Stimulated activated CD4-positive, alpha-beta T cell treated with anti-CD3 and anti-CD28 coated beads, Interleukin-2, amount 100 ng/mL, for 24 hours (primary cell): ENCODE measurements at places on chromosomes 11 and 22.

- no peak for DNase-seq
These were observed 381.7 kb downstream of the TENM4 start for GRCh38 chr11:79059141-79059540.

- no peak for DNase-seq
These were observed 91.2 kb downstream of the GRIA4 start for GRCh38 chr11:105701098-105701497.

GRCh38 chr11:94550513-94550912, 6.8 kb downstream of the FUT4 start:
- DNase-seq, result no peak

DNA sequence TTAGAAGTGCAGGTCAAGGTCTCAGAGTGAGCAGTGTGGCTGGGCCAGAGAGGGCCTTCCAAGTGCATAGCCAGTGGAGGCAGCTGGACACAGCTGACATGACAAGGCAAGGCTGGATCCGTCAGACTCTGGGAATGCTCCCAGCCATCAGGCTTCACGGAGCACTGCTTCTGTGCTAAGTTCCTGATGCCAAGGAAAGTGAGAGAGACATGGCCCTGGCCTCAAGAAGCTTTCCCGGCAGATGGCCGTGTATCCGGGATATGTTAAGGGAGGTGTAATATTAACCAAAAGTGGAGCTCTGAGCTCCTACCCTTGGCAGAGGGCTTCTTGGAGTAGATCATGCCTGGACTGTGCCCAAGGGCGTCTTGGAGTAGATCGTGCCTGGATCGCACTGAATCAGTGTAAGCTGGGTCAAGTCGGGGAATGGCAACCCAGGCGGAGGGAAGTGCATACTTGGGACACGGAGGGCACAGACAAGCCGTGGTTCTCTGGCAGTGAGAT, 7.4 kb upstream of the EFCAB6 start:
- no peak for DNase-seq

DNA sequence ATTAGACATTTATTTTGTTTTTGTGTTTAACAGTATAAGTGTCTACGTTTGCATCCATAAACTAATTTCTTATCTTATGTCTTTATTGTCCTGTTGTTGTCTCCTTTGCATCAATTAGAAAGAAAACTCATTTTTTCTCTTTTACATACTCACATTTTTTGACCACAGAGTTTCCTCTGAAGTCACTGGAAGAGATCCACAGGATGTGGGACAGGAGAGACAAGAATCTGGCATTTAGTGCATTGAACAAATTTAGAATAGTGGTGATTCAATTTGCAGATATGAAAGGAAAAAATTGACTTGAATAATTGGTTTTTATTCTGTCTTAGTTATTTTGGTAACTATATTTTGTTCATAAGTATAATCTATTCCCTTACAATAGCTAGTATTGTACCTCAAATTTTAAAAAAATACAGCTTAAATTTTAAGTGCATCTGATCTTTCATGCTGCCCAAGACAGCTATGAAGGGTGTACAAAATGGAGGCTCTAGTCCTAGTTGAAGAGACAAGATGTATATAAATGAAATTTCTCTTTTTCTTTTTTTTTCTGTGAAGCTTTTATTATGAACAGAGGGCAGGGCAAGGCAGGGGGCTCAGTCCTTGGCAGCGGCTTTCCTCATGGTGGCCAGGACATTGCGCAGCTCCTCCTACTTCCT, 24.4 kb downstream of the HORMAD2 start:
- DNase-seq, result no peak

DNA sequence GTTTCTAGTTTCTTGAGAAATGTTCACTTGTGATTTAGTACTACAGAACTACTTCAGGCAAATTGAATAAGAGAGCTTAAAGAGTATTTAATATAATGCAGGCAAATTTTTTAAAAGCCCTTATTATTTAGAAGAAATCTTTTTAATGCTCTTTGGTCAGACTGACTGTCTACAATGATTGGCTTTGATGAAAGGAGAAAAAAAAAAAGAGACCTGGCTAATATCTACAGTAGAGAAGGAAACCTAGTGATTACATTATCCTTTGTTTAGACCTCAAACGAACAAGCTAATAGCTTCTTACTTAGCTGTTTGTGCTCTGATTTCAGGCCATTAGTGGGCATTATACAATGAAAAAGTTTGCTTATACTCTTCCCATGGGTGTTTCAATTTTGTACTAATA, 1043.1 kb downstream of the JRKL start:
- DNase-seq, result no peak

- no peak for DNase-seq
These were observed 50.5 kb upstream of the CARS1 start for GRCh38 chr11:3107608-3108182.

DNA sequence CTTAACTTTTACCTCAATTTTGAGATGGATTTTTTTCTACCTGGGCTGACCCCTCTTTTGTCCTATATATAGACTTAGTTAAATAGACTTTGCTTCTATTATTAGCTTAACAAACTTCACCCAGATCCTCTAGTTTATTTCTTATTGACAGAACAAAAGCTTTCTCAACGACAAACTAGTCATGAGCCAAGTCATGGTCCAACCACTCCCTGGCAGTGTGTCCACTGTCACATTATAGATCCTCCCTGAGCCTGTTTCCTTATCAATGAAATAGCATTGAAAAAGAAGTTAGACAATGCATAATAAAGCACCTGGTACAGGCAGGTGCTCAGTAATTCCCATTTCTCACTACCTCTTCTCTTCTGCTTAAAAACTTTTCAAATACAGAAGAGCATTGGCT, 155.1 kb downstream of the SPON1 start:
- DNase-seq, result no peak

GRCh38 chr11:59106363-59107336, at the start of gene FAM111B:
Gene FAM111B, plus strand, starts transcription at chr11:59107237. Its CDS starts 2,389 bp downstream, at chr11:59109626.
- peak; percentile 77 for DNase-seq

DNA sequence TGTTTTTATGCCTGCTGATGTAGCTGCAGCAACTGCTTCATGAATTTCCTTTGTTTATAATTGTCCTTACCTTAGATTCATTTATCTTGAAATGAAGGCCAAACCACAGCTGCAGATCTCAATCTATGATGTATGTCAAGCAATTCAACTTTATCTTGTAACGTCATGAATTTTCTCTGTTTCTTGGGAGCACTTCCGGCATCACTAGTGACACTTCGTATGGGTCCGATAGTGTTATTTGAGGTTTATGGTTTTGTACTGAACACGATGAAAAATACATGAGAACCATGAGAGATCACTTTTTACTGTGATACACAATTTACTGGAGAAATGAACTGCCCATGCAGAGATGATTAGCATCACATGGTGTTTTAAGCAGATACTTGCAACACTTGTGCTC, 98.5 kb downstream of the CSTPP1 start:
- DNase-seq, result no peak

DNA sequence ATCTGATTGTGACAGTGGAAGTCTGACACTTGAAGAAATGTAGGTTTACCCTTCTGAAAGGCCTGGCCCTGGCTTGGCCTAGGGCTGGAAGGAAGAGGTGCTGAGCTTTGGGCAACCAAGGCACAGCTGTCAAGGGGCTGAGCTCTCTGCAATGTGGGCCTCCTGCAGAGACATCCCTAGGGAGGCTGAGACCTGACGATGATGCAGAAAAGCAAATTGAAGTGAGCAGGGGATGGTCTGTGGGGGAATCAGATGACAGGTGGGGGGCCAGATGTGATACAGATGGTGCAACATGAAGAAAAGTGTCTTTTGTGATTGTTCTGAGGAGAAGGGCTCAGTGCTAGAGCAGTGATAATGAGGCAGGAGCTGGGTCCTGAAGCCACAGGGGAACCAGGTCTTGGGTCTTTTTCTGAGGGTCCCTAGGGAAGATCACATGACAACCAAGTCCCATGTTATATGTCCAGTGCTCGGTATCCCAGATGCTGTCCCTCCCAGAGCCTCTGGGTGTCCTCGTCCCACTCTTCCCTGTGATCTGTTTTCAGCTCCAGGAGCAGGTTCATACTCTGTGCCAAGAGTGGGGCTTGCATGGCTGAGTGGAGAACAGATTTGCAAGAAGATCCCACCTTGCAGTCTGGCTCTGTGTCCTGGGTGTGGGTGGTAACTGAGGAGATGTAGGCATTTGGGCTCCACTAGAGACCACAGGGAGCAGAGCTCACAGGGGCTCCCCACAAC, 79.9 kb upstream of the VPREB1 start:
- DNase-seq, result no peak

GRCh38 chr22:49394116-49394785, 433.4 kb downstream of the BRD1 start:
- DNase-seq, result no peak

GRCh38 chr11:12280199-12280837, 97.1 kb upstream of the PARVA start:
- DNase-seq, result no peak

DNA sequence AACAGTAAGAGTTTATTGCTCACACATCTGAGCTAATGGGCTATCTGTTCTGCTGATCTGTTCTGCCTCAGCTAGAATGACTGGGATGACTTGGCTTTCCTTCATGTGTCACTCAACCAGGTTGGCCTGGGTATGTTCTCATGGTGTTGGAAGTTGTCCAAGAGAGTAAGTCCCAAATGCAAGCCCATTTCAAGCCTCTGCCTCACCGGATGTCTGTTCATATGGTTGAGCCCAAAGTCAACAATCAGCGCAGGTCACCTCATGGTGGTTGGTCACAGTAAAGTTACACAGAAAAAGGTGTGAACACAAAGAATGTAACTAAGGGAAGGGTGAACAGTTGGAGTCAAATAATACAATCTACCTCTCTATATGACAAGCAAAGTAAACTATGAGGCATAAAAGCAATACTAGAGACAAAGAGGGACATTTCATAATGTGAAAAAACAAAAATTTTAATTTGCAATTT, 1.9 kb downstream of the GDPD4 start:
- no peak for DNase-seq

DNA sequence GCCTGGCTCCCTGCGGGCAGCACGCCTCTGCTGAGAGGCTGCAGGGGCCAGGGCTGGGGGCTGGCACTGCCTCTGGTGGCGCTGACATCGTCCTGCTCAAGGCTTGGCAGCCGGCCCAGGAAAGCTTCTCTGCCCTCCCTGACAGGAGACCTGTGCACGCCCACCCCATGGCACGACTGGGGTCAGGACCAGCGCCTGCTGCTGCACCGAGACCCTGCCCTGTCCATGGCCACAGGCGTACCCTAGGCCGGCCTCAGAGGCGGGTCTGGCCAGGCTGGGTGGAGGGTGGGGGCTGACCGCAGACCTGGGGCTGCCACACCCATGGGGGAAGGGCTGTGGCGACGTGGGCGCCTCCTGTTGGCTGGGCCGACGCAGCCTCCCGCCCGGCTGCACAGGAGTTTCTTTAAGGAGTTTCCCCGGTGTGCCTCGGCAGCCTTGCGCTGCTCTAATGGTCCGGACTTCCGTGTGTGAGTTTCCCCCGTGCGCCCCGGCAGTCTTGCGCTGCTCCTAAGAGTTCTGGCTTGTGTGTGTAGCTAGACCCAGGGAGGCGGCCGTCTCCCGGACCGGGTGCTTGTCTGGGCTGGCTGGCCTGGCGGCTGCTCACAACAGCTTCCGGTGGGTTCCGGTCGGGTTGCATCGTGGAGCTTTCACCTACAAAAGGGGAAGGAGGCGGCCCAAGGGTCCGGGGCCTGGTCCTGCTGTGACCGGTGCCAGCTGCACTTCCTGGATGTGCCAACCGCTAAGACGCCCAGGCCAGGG, 4.6 kb downstream of the TRABD start:
- peak; percentile 73 for DNase-seq

GRCh38 chr11:26621132-26621531, 49.1 kb upstream of the MUC15 start:
- DNase-seq, result no peak

DNA sequence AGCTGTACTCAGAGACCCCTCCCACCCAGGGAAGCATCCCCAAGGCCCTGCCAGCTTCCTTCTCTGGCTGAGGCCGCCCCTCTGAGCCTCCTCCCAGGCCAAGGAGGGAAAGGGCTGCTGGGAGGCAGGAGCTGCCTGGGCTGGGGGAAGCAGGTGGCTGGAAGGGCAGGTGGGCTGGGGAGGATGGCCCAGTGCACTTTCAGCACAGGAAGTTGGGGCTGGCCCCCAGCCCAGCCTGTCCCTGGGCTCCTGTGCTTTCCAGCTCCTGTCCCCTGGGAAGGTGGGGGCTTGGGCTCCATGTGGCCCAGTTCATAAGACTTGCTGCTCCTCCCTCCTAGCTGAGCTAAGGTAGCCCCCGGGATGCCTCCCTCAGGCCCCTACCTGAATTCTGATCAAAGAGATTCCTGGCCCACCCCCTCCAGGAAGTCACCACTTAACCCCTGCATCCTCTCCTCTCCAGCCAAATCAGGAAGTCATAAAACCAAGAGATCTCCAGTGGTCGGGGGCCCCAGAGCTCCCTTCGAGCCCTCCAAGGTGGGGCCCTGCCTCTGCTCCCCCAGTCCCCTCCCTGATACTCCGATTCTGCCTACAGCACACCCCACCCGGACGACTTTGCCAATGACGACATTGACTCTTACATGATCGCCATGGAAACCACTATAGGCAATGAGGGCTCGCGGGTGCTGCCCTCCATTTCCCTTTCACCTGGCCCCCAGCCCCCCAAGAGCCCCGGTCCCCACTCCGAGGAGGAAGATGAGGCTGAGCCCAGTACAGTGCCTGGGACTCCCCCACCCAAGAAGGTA, 4.9 kb downstream of the PPP1CA start:
- no peak for DNase-seq

- no peak for DNase-seq
These were observed 505 bp upstream of the TMEM132A start for GRCh38 chr11:60923800-60924109.

- no peak for DNase-seq
These were observed 7.5 kb downstream of the CFAP68 start for GRCh38 chr11:111886844-111887243.

DNA sequence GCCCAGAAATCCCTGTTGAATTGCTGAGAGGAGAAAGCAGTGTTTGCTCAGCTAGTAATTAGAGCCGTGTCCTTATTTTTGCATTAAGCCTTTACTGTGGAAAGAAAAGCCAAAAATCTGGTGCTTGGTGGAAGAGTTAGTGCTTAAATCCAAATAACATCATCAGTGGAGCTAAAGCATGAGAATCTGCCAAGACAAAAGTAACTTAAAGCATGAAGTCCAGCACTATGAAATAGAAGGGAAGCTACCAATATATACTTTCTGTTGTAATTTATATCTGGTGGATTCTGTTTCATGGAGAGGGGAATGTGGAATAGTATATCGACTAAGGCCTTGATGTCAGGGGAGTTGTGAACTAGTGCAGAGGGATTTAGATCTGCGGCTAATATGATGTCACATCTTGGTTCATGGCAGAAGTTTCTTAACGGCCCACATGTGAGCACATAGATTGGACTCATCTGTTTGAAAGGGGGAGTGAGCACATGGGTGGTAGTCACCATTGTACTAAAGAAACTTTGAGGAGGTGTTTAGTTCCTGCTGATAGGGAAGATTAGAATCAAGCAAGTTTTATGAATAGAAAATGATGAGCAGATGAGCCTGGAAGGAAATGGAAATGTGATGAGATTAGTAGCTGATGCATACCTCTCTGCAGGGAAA, 224.4 kb upstream of the MTNR1B start:
- DNase-seq, result no peak

GRCh38 chr11:83449338-83449913, 163.3 kb upstream of the CCDC90B start:
- DNase-seq, result no peak

GRCh38 chr11:76313913-76314740, 66.8 kb downstream of the THAP12 start:
- no peak for DNase-seq
